ENCODE measurements at places on chromosomes 13 and 19.
A peak's percentile ranks its signal among the peaks of the same experiment; 100 is the strongest.

GRCh38 chr19:14536926-14537692 lies 7.7 kb downstream of the TECR start:
- DNase-seq, result peak; percentile 29

- no peak for DNase-seq
These were observed 10.2 kb downstream of the ENOX1 start for GRCh38 chr13:43776501-43777079.

- DNase-seq, result no peak
These were observed 19.4 kb upstream of the KLF5 start for GRCh38 chr13:73039201-73040108.

DNA sequence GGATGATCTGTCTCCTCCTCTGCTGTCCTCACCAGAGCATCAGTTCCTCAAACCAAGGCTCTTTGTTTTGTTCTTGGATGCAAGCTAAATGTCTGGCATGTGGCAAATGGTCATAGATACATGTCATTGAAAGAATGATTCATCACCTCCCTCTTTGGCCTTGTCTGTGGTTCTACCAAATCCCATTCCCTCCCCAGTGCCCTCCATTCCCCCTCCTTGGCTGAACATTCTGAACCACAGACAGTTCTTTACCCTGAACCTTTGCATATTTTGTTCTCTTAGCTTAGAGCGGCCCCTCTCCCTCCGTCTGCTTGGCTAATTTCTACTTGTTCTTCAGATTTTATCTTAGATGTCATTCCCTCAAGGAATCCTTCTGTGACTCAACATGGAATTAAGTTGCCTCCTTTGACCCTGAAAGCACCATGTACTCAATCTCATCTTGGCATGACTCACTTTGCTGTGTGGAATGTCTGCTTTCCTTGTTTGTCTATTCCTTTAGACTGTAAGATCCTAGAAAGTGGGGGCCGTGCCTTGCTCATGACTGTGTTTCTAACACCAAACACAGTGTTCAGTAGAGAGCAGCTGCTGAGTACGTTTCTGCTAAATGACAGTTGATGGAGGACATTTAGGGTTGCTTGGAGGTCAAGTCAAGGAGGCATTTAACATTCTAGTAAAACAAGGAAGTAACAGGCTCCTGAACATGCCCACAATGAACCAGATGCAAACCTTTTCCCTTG lies 8.1 kb downstream of the ALOX5AP start:
- no peak for DNase-seq

DNA sequence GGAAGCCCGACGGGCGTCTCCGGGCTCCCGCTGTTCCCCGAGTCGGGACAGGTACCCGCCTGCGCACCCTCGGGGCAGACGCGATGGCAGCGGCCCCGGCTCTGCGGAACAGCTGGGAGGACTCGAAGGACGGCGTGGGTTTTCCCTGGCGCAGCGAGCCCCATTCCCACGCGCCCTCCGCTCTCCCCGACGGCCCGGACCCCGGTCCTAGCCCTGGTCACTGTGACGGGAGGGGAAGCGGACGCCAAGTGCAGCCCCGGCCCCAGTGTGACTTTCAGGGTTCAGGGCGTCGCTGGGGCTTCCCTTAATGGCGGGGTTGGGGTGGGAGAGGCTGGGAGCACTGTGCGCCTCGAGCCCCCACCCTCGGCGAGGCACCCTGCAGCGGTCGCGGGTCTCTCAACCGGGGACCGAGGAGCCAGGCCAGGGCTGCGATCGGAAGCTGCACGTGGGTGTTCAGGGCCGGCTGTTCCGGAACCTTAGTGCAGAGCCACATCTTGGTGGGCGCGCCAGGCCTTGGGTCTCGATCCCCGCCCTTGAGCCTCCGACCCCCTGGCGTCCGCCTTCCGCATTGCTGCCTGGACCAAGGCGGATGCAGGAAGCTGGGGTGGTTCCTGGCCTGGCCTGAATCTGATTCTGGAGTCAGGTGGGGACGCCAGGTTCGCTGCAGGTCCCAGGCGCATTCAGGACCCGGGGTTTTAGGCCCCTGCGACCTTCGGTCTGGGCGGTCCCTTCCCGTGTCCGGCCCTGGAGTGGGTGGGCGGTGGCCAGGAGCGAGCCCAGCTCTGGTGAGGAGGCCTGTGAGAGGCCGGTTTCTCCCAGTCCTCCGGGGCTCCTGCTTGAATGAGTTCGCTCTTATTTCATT lies 3.5 kb downstream of the LGALS7B start:
- peak; percentile 11 for DNase-seq

DNA sequence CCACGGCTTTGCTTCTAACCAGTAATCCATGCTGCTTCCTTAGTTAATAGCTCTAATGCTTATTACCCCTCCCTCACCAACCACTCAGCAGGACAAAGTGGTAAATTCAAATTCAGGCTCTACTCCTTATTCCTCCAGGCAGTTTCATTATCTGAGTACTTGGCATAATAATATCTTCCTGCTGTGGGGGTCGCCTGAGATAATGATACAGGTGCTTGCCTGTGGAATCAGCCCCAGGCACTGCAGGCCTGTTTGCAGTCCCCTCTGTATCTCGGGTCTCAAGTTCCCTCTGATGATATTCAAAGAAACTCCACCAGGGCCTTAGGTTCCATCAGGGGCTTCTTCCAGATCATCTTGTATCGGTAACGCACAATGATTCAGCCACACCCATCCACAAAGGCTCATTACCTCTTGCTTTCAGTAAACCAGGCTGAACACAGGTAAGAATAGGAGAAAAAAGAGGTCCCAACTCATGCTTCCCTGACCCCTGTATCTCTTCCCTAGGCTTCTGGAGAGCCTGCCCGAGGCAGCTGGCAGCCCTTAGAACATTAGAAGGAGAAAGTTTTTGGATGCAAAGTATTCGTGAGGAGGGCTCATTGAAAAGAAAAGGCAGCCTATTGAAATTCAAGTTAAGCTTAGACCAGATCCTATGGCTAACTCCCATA lies 14.3 kb upstream of the FOXO1 start:
- no peak for DNase-seq

- DNase-seq, result no peak
These were observed 31.6 kb downstream of the WDR87 start for GRCh38 chr19:37874784-37875183.

DNA sequence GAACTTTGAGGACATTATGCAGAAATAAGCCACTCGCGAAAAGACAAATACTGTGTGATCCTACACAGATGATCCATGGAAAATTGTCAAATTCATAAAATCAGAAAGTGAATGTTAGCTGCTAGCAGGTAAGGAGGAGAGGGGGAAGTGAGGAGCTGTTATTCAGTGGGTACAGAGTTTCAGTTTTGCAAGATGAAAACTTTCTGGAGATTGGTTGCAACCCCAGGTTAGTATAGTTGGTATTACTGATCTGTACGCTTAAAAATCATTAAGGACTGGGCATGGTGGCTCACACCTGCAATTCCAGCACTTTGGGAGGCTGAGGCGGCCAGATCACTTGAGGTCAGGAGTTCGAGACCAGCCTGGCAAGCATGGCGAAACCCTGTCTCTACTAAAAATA lies 17.9 kb downstream of the ZNF101 start:
- DNase-seq, result no peak

DNA sequence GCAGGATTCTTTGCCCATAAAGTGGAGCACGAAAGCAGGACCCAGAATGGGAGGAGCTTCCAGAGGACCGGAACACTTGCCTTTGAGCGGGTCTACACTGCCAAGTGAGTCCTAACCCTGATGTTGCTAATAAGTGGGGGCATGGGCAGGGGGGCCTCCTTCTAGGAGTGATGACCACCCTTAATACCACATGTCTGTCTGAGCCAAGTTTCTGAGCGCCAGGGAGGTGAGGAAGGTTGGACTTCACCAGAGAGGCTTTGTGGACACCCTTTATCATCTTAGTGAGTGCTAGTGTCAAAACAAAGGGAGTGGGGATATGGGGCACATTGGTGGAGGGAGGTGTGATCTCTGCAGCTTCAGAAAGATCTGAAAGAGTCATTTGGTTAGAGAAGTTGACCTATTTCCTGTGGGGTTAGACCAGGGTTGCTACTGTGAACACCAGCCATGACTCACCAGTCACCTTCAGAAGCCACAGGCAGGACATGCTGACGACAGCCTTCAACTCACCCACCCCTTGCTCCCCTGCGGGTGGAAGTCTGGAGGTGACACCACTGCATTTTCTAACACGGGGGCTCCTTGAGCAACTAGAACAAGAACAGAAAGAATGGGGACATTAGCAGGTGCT lies 8.8 kb downstream of the ALOX5AP start:
- DNase-seq, result peak; percentile 70

- DNase-seq, result no peak
These were observed 412 bp downstream of the ZNF528 start for GRCh38 chr19:52398081-52398441.

- DNase-seq, result no peak
These were observed 40.6 kb downstream of the UQCRFS1 start for GRCh38 chr19:29172302-29172701.

GRCh38 chr19:2854849-2855248 lies 12.3 kb upstream of the ZNF556 start:
- no peak for DNase-seq

GRCh38 chr13:51848674-51849073 lies 3.7 kb upstream of the TMEM272 start:
- no peak for DNase-seq

DNA sequence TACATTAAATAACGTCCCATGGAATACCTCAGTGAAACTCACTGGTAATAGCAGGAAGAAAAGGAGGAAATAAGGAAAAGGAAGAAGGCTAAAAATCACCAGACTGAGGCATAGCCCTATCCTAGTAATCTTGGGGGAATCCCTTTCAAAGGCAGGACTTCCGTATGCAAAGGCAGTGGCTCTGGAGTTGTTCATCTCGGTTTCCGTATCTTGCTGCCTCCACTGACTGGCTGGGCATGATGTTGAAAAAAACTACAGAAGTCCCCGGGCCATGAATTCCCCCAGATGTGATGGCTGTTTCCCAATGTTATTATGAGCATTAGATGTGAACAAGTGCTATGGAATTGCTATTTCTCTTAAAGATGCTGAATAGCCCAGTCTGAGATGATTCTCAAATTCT lies 5.5 kb downstream of the FPR2 start:
- DNase-seq, result no peak

DNA sequence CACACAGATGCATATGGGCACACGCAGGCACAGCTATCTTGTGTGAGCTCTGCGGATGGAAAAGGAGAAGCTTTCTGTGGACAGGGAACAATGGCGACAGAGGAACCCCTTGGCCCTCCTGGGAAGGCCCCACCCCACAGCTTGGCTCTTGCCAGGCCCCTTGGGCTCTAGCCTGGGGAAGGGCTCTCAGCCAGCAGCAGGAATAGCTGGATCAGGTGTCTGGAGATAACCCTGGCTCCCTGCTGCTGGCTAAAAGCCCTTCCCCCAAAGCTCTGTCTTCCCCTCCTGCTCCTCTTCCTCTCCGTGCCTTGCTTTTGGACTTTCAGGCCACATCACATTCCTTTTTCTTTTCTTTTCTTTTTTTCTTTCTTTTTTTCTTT lies 24.3 kb downstream of the CEBPA start:
- no peak for DNase-seq

- no peak for DNase-seq
These were observed 34.0 kb upstream of the USE1 start for GRCh38 chr19:17180997-17181702.

DNA sequence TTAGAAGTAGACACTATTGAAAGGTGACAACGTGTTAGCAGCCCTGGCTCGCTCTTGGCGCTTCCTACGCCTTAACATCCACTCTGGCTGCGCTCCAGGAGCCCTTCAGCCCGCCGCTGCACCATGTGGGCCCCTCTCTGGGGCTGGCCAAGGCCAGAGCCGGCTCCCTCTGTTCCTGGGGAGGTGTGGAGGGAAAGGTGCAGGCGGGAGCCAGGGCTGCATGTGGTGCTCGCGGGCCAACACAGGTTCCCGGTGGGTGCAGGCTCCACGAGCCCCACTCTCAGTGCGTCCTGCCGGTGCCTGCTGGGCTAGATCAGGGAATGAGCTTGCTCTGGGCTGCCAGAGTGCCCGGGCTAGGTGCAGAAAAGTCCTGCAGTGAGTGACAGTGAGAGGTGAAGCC lies 1284.3 kb downstream of the OLFM4 start:
- no peak for DNase-seq

GRCh38 chr19:7849631-7849999 lies 19.6 kb downstream of the EVI5L start:
- no peak for DNase-seq

DNA sequence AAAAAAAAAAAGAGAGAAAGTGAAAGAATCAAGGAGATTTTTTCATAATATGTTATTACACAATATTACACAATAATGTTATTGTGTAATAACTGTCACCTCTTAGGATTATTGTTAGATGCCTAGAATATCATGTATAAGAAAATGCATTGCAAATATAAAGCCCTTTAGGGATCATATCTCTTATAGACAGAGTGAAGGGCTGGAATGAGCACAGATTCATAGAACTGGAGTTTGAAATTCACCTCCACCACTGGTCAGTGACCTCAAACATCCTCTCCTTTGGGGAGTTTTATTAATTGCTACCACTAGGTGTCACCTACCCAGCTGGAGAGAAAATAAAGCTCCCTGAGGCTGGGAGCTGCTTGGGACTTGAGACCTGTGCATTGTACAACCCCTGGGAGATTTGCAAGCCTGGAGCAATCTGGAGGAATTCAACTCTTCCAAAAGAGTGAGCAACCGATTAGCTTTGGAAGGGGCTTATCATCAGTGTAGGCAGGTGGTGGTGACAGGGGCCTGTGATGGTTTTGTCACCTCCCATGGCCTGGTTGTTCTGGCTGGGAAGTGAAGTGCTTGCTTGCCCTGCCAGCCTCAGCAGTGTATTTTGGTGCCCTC lies 30.3 kb upstream of the FRY start:
- no peak for DNase-seq

DNA sequence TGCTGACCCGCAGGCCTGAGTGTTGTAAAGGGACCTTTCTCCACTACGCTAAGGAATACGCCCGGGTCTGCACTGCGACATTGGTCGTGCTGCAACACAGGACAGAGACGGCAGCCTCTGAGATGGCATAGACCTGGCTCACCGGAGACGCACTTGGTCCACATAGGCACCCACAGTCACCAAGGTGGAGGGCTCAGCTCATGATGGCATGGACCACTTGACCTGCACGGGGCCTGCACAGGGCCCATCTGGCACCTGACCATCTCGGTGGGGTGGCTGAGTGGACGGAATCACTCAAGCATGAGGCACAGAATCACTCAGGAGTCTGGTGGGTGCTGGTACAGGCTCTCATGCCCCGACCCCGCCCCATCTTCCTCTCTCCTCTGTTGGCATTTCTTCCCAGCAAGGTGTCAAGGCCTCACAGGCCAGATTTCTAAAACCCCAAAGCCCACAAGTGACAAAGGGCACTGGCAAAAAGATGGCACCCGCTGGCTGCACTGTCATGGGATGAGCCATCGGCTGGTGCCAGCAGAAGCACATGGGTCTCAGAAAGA lies 45.9 kb downstream of the TSHZ3 start:
- no peak for DNase-seq

DNA sequence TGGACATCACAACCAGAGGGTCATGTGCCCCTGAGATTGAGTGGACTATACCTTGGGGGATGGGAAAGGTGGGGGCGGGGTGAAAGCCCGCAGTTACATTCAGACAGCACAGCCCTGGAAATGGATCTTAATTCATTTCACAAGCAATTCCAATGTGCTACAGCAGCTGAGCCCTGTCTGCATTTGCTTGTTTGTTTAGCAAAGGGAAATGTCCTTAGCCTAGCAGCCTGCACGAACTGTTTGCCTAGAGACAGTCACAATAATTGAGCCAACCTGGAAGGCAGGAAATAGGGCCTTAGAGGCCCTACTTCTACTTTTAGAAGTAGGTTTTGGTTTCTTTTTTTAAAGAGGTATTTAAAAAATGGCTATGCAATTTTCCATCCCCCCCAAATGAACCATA lies 177.3 kb upstream of the KL start:
- no peak for DNase-seq

- no peak for DNase-seq
These were observed 84.0 kb upstream of the LSM14A start for GRCh38 chr19:34088292-34088691.

- DNase-seq, result no peak
These were observed 352.0 kb upstream of the DACH1 start for GRCh38 chr13:72218966-72219365.
